ENCODE measurements at places on chromosomes 12 and 14.

DNA sequence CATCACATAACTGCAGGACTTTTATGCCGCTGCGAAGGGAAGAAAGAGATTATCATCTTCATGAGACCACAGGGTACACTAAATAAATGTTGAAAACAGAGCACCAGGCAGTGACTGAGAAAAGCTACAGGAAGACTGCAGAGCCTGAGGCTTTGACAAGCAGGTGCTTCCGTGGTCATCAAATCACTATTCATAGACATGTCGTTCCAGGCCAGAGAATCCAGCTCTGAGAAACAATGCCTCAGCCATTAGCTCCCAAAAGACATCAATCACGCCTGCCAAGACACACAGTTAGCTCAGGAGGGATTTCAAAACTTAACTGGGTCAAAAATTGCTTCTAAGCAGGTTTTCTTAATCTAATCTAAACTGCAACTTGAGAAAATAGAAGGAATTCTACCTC lies 47.2 kb upstream of the GARIN6 start:
- no peak for DNase-seq

DNA sequence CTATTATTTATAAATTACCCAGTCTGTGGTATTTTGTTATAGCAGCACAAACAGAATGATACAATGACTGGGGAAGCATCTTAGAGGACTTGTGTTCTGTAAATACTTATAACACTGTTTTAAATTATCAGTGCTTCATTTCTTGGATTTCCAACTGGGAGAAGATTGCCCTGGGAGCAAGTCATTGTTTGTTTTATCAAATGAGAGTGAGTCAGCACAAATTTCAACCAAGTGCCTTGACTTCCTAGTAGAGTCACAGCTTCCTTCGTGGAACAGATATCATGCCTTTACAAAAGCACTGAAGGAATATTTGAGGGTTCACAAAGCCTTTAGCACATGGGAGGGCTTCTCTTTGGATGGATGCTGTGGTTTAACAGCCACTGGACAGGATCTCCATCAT lies 234.1 kb downstream of the KTN1 start:
- no peak for DNase-seq

- DNase-seq: no peak
These were observed 74.5 kb upstream of the ATF7IP start for GRCh38 chr12:14290951-14291350.

DNA sequence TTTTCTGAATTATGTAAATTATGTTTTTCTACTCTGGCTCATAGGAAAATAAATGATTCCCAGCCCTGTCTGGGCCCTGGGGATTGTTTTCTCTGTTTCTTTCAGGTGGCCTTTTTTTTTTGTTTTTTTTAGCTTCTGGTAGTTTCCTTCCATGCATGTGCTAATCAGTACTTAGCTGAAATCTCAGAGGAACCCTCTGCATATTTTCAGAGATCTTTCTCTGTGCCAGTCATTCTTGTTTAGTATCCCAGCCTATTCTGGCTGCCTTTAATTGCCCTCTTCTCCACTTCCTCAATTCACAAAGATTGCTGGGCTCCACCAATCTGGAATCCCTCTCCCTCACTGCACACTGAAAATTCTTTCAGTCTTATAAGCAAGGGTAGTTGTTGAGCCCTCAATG lies 46.9 kb downstream of the CNOT2 start:
- no peak for DNase-seq

DNA sequence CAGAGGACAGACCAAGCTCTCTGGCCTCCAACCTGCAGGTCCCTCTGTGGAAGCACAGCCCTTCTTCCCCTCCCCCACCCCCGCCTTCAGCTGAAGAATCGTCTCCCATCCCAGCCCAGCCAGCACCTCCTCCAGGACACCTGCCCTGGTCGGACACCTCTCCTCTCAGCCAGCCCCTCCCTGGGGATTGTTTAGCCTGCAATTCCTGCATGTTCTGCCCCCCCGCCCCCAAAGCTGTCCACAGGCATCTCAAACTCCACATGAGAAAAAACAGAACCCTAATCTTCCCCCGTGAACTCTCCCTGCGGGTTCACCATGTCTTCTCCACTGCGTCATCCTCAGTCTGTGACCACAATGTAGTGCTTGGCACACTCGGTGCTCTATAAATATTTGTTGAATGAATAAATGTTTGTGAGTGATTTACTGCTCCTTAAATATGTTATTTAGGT lies 24.1 kb downstream of the PRIMA1 start:
- DNase-seq: no peak

- DNase-seq: no peak
These were observed 946 bp downstream of the RNU4-2 start for GRCh38 chr12:120290609-120291305.

- no peak for DNase-seq
These were observed 8.6 kb downstream of the PDE3A start for GRCh38 chr12:20376984-20377383.

Data from AG04449 (cell line).